ENCODE measurements at places on chromosomes 6 and 20.

GRCh38 chr20:24051160-24051559 is 62.6 kb upstream of the GGTLC1 start:
- DNase-seq, result no peak

- no peak for DNase-seq
Observed at GRCh38 chr6:113936093-113936934, 34.6 kb downstream of the HDAC2 start.

GRCh38 chr20:43389211-43389610 is 68.5 kb upstream of the SRSF6 start:
- no peak for DNase-seq

DNA sequence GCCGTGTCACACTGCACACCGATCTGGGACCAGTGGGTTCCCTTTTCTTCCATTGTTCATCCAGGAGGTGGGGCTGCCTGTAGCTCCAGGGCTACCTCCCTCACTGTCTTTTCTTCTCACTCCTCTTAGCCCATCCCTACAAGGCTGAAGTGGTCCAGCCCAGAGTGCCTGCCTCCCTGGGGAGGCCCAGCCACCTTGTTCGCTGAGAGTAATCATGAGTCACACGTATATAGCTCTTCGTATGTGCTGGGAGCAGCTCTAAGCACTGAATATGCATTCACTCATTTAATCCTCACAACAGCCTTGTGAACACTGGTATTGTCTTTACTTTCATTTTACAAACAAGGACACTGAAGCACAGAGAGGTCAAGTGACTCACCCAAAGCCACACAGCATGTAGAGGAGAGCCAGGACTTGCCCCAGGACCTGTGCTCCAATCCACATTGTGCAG is 14.7 kb upstream of the CCDC167 start:
- DNase-seq, result no peak

DNA sequence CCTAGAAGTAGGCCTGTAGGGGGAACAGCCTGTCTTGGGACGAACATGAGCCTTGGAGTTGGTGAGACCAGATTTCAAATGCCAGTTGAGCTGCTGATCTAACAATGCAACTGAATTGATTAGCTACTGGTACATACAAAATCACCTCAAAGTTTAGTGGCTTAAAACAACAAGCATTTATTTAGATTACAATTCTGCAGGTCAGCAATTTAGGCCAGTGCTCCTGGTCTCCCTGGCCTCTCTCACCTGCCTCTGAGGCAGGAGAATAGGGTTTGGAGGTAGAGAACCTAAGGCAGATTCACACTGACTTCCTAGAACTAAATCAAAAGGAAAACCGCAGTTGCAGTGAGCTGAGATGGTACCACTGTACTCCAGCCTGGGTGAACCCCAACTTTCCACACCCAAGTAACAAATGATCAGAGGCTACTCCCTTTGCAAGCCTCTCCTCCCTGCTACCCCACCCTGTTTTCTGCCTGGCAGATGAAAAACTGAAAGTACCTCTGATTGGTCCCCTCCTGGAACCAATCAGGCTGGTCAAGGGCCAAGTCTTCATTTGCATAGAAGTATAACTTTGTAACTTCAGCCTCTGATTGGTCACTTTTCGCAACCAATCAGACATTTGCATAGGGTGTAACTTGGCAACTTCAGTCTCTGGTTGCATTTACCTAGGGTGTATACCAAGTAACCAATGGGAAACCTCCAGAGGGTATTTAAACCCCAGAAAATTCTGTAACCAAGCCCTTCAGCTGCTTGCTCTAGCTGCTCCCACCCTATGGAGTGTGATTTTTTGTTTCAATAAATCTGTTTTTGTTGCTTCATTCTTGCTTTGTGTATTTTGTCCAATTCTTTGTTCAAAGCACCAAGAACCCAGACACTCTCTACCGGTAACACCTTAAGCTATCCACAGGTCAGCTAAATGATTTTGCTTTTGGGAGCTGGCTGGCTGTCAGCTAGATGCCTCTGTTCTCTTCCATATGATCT is 8.1 kb upstream of the UBR2 start:
- DNase-seq, result no peak

DNA sequence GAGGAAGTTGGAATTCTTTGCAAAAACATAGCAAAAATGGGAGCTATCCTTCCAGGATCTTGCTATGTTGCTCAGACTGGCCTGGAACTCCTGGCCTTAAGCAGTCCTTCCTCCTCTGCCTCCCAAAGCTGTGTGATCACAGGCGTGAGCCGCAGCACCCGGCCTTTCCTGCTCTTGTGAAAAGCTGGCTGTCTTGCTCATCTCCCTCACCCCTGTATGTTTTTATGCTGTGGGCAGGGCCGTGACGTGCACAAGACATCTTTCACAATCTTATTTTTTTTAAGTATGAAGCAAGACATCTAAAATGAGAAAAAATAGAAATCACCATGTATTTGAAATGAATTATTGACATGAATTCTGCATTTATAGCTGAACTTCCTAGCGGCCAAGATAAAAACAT is 110.4 kb downstream of the SAMD5 start:
- no peak for DNase-seq
